Tibial nerve (tissue), 4 donors: ENCODE measurements at places on chromosomes 7 and 10. TPM values are rescaled to one million over a fixed set of nuclear protein-coding genes. Genes with fewer than 3 reads are reported as not detected.
A peak's percentile ranks its signal among the peaks of the same experiment; 100 is the strongest.

Gene CACNA2D1
- 22.0 TPM for total RNA-seq

Gene IL6
- 6.3 TPM for total RNA-seq

- no peaks in the 10 kb centered on the region for H3K27me3 ChIP-seq
- H3K27ac ChIP-seq, result no peak overlapping the region
- no peaks in the 10 kb centered on the region for H3K4me1 ChIP-seq
- no peak overlapping the region for H3K4me3 ChIP-seq
These were observed 74.5 kb downstream of the LANCL2 start for GRCh38 chr7:55439627-55440026.

DNA sequence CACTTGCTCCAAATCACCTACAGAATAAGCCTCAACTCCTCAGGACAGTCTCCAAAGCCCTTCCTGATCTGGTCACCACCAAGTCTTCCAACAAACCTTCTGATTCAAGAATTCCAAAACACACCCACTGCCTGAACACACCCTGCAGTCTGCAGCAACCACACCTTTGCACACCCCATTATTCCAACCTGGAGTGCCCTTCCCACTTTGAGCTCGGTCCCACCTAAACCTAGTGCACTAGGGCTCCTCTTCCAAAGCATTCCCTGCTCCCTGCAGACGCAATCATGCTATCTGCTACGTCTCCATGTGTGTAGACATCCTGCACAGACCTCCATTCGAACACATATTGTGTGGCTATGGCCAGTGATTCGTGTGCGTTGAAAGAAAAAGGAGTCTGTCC lies 289.3 kb downstream of the GRID1 start:
- no peaks in the 10 kb centered on the region for H3K27me3 ChIP-seq
- H3K36me3 ChIP-seq, result no peaks in the 10 kb centered on the region
- no peak for DNase-seq
- H3K4me3 ChIP-seq, result no peak overlapping the region
- no peaks in the 10 kb centered on the region for H3K4me1 ChIP-seq
- no peak overlapping the region for H3K27ac ChIP-seq

DNA sequence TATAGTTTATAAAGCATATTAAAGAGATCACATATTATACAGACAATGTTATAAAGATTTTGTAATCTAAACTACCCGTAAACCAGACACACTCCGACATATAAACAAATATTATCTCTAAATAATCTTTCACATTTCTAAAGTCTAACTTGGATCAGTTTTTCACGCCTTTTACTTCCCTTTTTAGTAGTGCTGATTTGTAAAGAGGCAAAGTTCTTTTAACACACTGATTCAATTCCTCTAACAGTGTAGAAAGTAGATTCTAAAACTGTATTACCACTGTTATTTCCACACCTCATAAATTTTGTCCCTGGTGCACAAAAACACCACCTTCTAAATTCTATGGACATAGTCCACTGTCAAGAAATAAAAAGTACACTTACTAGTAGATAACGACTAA lies 230.9 kb downstream of the DOCK4 start:
- no peak overlapping the region for H3K4me3 ChIP-seq
- no peak for DNase-seq
- no peaks in the 10 kb centered on the region for H3K27me3 ChIP-seq
- no peaks in the 10 kb centered on the region for H3K4me1 ChIP-seq

DNA sequence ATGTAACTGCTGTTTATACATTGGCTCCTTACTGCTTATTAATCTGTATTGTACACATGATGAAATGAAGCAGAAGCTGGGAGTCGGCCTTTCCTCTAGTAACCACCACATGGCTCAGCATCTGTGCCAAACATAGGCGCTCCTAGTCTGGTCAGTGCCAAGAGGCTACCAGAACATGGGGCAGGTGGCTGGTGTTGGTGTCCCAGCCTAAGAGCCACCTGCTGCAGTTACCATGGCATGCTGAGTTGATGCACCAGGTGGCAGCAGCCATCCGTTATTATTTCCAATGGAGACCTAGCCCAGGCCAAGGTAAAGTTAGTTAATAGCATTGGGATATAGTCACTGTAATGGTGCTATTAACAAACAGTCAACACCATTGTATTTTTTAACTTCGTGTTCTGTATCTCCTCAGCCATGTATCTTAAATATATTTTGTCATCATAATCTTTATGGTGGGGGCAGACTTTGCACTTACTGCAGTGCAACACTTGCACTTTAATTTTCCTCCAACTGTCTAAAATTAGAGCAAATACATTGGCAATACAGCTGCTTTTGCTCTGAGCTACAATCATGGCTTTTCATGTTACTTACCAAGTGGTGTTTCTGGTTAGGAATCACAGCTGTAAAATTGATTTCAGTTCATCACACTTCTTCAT lies 33.1 kb downstream of the HBP1 start:
- H3K36me3 ChIP-seq, result peaks cover 31% of the 10 kb centered on the region
- no peak overlapping the region for H3K27ac ChIP-seq
- no peaks in the 10 kb centered on the region for H3K4me1 ChIP-seq
- no peak for DNase-seq

DNA sequence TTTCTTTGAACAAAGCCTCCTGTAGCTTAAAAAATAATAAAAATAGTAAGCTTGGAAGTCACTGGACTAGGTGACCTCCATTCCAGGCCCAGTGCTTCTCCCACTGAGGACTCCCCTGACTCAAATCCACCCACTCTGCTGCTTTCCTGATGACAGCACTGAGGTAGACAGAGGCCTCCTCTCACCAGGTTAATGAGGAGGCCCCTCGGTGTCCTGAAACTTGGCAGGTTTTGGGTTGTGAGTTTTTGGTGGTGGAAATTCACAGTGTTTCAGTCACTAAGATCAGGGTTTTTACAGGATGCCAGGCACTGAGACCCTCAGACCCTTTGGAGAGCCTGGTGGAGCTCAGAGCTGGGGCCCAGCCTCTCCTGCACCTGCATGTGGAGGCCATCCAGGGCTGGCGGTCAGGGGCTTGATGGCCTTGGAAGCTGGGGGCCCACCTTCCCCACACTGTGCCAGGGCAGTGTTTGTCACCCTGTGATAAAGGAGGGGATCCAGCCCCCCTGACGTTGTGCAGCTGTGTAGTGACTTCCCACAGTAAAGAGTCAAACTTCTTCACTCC lies 19.1 kb downstream of the TSPAN14 start:
- H3K27ac ChIP-seq, result peak overlapping the region; percentile 18
- no peak for DNase-seq
- no peaks in the 10 kb centered on the region for H3K27me3 ChIP-seq
- no peak overlapping the region for H3K4me3 ChIP-seq
- peaks cover 31% of the 10 kb centered on the region for H3K36me3 ChIP-seq

DNA sequence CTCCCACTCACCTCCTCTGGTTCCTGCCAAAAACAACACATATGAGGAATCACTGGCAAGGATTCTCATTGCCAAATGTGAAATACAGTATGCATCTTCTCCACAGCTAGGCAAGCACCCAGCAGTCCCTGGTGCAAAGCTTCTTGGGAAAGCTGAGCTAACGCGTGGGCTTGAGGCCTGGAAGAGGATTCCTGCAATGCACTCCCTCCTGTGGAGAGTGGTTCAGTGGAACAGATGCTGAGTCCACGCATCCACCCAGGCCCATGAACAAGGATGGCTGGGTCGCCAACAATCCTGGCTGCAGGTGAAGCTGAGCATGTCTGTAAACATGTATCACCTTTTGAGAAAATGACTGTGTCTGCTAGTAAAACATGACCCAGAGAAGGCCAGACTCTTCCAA lies 113.2 kb upstream of the CHST15 start:
- no peaks in the 10 kb centered on the region for H3K4me1 ChIP-seq
- H3K4me3 ChIP-seq, result no peak overlapping the region
- H3K27me3 ChIP-seq, result no peaks in the 10 kb centered on the region
- no peak for DNase-seq
- H3K36me3 ChIP-seq, result no peaks in the 10 kb centered on the region

- no peak overlapping the region for H3K4me3 ChIP-seq
- no peaks in the 10 kb centered on the region for H3K27me3 ChIP-seq
- DNase-seq, result no peak
- no peaks in the 10 kb centered on the region for H3K4me1 ChIP-seq
- no peak overlapping the region for H3K27ac ChIP-seq
These were observed 162.3 kb downstream of the SEM1 start for GRCh38 chr7:96547371-96547811.

- no peaks in the 10 kb centered on the region for H3K27me3 ChIP-seq
- no peaks in the 10 kb centered on the region for H3K36me3 ChIP-seq
- no peak overlapping the region for H3K27ac ChIP-seq
- no peaks in the 10 kb centered on the region for H3K4me1 ChIP-seq
- H3K4me3 ChIP-seq, result no peak overlapping the region
These were observed 74.9 kb upstream of the OGDHL start for GRCh38 chr10:49837051-49837478.

GRCh38 chr10:60353519-60354258 lies 36.0 kb downstream of the ANK3 start:
- DNase-seq, result no peak
- no peaks in the 10 kb centered on the region for H3K27me3 ChIP-seq
- no peak overlapping the region for H3K4me3 ChIP-seq
- H3K36me3 ChIP-seq, result no peaks in the 10 kb centered on the region
- H3K27ac ChIP-seq, result peak overlapping the region; percentile 51
- H3K4me1 ChIP-seq, result peaks cover 10% of the 10 kb centered on the region

DNA sequence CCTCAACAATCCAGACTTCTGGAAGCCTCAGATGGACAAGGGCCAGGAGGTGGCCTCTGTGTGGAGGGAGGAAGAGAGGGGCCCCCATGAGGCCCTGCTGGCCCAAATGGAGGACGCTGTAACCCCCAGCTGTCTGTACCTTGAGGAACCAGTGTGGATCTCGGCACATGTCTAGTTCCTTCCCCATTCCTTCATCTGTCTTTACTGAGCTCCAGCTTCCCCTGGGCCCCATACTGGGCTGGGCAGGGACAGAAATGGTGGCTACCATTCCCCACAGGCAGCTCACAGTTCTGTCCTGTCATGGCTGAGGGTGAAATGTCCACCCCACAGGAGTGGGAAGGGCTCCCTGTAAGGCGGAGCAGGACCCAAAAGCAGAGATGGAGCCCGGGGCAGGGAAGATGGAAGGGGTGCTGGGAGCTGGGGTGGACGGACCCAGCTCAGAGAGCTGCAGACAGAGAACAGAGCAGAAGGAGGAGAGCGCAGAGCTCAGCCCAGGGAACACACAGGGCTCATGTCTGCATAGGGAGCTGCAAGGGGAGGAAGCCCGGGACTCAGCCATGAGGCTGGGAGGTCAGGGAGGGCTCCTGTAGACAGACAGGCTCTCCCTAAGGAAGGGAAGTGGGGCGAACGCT lies 22.8 kb downstream of the ANTXRL start:
- H3K4me3 ChIP-seq, result no peak overlapping the region
- no peaks in the 10 kb centered on the region for H3K4me1 ChIP-seq
- H3K36me3 ChIP-seq, result no peaks in the 10 kb centered on the region
- no peak overlapping the region for H3K27ac ChIP-seq
- no peaks in the 10 kb centered on the region for H3K27me3 ChIP-seq
- no peak for DNase-seq

DNA sequence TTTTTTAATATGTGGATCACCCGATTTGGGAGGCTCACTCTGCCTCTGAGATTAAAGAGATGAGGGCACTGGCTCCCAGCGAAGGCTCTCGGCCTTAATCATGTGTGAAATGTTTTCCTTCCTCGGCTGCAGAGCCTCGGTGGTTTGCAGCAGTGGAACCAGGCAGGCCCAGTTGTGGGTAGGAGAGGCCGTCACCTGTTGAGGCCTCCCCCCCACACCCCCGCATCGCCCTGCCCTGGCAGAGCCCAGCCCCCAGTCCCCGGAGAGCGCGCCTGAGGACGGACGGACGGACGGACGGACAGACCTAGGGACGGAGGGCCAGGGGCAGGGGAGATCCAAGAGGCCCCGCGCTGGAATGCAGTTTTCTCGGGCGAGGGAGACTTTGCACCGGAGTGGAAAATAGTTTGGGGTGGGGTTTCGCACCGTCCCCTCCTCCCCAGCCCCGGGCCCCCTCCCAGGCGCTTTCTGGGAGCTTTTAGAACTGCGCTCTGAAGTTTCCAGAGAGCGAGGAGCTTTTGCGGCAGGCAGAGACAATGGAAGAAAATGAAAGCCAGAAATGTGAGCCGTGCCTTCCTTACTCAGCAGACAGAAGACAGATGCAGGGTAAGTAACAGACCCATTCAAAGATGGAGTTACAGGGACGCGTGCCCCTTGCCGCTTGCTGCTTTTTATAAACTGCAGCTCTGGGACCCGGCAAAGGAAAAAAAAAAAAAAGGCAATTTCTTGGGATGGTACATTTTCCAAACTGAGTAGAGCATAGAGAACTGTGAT lies at the start of gene KIAA1217:
KIAA1217 (plus strand) TSS at position 478 of the 771 bp plus-strand sequence; CDS start at position 534, 56 bp downstream.
- H3K4me1 ChIP-seq, result peaks cover 62% of the 10 kb centered on the region
- peak; percentile 26 for DNase-seq
- peak within 1 kb of the TSS; percentile 51 for H3K4me3 ChIP-seq
- H3K36me3 ChIP-seq, result no peaks in the 10 kb centered on the region
- no peaks in the 10 kb centered on the region for H3K27me3 ChIP-seq

GRCh38 chr7:148941598-148942275 lies 57.6 kb upstream of the EZH2 start:
- peak; percentile 26 for DNase-seq
- H3K27me3 ChIP-seq, result no peaks in the 10 kb centered on the region
- H3K4me3 ChIP-seq, result peak overlapping the region; percentile 87
- H3K27ac ChIP-seq, result no peak overlapping the region
- peaks cover 7% of the 10 kb centered on the region for H3K4me1 ChIP-seq
- no peaks in the 10 kb centered on the region for H3K36me3 ChIP-seq

GRCh38 chr7:39958038-39958437 lies 8.0 kb downstream of the CDK13 start:
- no peaks in the 10 kb centered on the region for H3K27me3 ChIP-seq
- no peak overlapping the region for H3K4me3 ChIP-seq
- no peak overlapping the region for H3K27ac ChIP-seq
- H3K36me3 ChIP-seq, result no peaks in the 10 kb centered on the region
- peaks cover 43% of the 10 kb centered on the region for H3K4me1 ChIP-seq

DNA sequence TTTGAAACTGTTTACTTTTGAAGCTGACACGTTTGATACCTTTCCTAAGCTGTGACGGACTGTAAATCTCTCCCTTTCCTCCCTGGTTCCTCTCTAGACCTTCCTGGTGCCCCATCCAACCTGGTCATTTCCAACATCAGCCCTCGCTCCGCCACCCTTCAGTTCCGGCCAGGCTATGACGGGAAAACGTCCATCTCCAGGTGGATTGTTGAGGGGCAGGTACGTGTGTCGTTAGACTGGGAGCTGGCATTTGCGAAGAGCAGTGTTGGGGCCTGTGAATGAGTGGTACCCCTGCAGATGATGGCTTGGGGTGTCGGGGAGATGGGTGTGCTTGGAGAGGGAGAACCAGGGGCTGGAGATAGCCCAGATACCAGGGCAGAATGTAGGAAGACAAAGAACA lies 602.7 kb upstream of the FOXK1 start:
- H3K27ac ChIP-seq, result no peak overlapping the region
- DNase-seq, result no peak
- H3K27me3 ChIP-seq, result no peaks in the 10 kb centered on the region
- H3K4me3 ChIP-seq, result no peak overlapping the region

- DNase-seq, result no peak
- H3K27me3 ChIP-seq, result no peaks in the 10 kb centered on the region
- H3K27ac ChIP-seq, result no peak overlapping the region
- H3K4me3 ChIP-seq, result no peak overlapping the region
These were observed 35.5 kb downstream of the SVOPL start for GRCh38 chr7:138665669-138666140.
